Activated naive CD4-positive, alpha-beta T cell treated with anti-CD3 and anti-CD28 coated beads for 36 hours (primary cell): ENCODE measurements at places on chromosomes 11 and 22. TPM values are rescaled to one million over a fixed set of nuclear protein-coding genes. Genes with fewer than 3 reads are reported as not detected.

GRCh38 chr22:42743501-42743991 is 22.9 kb upstream of the A4GALT start:
- no peak for DNase-seq

GRCh38 chr11:12281571-12282478 is 95.5 kb upstream of the PARVA start:
- peak; percentile 87 for DNase-seq

DNA sequence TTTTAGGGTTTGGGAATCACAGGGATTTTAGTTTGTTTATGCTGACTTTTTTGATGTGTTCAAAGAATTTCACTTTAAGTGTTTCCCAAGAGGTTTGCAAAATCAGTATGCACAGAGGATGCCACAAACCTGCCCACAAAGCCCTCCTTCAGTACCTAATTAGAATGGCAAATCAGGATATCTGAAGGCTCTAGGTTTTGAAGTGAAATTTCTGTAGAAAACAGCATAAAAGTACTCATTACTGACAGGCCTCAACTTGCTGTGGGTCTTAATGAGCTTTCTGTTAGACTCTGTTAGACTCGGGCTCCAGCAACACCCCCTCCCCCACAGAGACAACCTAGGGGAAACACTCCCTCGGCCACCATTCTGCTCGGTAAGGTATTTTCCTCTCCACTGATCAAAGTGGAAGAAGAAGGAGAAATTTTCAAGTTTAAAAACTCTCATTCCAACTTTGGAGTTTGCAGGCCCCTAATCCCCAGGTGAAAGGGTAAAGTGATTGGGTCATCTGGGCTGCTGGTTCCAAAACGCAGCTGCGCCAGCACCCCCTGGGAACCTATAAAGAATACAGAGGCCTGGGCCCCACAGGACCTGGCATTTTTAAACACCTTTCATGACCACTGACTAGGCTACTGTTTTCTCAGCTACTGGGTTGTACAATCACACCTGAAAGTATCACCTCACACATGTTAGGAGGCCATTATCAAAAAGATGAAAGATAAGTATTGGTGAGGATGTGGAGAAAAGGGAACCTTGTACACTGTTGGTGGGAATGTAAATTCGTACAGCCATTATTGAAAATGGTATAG is 67.5 kb downstream of the PLEKHA7 start:
- peak; percentile 28 for DNase-seq

DNA sequence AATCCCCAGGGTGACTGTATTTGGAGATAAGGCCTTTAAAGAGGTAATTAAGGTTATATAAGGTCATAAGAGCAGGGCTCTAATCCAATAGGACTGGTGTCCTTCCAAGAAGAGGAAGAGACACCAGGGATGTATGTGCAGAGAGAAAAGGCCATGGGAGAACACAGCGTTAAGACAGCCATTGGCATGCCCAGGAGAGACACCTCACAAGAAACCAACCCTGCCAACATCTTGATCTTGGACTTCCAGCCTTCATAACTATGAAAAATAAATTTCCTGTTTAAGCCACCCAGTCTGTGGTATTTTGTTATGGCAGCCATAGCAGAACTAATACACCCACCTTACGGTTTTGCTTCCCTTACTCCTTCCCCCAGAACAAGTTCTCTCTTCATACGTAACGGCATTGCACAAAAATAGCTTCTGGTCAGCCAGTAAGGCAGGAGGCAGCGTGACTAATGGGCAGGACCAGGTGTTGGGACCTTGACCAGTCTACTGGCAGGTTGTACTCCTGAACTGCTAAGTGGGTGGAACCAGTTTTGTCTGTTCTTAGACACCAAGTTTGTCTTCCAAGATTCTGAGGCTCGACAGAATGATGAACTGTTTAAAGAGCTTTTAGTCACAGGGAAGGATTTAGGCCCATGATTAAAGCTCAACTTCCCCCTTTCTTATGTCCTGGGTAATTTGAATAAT is 31.9 kb upstream of the UPB1 start:
- no peak for DNase-seq

GRCh38 chr11:92413757-92414513 is 189.3 kb downstream of the FAT3 start:
- no peak for DNase-seq

DNA sequence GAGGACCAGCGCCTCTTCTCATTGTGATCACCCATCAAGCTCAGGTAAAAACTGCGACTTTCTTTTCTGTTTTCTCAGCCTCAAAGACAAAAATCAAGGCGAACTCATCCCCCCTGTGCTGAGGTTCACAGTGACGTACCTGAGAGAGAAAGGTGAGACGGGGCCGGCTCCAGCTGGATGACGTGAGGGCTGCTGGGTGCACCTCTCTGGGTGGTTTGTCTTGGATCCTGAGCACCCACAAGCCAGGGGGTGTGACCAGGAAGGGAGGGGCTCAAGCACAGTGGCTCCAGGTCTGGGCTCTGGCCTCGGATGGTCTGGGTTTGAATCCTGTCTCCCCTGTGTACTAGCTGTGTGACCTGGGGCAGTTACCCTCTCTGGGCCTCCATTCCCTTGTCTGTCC is 92.8 kb downstream of the ARHGAP8 start:
- no peak for DNase-seq

DNA sequence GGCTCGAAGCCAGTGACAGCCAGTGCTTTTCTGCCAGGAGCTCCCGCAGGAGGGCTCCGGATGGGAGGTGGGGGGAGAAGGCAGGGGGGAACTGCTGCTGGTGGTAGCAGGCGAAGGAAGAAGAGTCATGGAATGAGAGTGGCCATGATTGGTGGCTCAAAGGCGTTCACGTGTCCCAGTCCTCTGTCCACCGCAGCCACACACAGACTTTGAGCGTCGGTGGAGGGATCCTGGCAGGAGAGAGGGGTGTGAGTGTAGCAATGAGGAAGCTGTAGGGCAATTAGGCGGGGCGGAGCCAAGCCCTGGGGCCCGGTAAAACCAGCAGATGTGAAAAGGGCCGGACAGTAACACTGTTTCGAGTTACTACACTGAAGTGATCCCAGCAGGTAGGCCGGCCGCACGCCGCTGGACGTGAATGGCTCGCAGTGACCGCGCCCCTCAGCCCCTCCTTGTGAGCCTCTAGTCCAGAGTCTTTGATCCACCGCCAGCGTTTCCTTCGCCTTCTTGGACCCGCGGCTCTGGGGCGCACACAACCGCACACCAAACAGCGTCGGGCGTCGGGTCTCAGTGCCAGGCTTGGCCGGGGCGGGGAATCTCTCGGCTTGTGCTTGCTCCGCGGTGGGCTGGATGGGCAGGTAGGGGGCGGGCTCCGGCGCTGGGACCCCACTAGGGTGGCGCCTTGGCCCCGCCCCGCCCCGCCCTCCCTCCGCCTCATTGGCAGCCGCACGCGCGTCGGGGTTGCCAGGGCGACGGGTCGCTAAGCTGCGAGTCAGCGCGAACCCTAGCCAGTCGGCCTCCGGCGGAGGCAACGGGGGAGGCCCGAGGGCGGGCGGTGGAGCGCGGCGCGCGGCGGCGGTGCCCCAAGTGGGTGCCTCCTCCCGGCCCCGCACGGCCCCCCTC is at the start of gene LRRC10B:
LRRC10B (plus strand) TSS at position 788 of the 900 bp plus-strand sequence. CDS start 250 bp downstream, outside the sequence.
- peak; percentile 59 for DNase-seq

- peak; percentile 72 for DNase-seq
These were observed 22.2 kb downstream of the CASP5 start for GRCh38 chr11:105000797-105001196.

- no peak for DNase-seq
These were observed 19.5 kb downstream of the CTSC start for GRCh38 chr11:88318017-88318416.

MPZL2 gene
- 25.3 TPM for total RNA-seq

SCGB2A2 gene
- total RNA-seq = not detected

SLC3A2 gene
- total RNA-seq = 472 TPM

FAM111A gene
- total RNA-seq = 98.3 TPM

ASPHD2 gene
- 4.7 TPM for total RNA-seq
